AG08395 (cell line): ENCODE measurements at places on chromosomes 5 and 9.

DNA sequence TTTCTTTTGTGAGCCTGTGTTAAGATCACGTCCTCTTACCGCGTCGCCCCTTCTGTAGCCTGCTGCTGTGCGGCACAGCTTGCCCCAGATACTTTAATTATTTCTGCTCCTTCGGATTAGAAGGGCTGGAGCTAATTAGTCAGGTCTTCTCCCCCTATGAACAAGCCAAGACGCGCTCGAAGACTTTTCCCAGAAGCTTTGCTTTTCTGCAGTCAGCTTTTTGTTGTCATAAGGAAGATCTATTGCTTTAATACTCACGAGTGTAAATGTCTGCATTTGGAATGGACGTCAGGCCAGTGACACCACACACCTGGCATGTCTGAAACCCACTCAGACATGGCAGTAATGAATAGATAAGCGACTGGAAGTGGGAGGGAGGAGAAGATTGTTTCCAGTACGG is 37.0 kb downstream of the PRUNE2 start:
- DNase-seq, result no peak

DNA sequence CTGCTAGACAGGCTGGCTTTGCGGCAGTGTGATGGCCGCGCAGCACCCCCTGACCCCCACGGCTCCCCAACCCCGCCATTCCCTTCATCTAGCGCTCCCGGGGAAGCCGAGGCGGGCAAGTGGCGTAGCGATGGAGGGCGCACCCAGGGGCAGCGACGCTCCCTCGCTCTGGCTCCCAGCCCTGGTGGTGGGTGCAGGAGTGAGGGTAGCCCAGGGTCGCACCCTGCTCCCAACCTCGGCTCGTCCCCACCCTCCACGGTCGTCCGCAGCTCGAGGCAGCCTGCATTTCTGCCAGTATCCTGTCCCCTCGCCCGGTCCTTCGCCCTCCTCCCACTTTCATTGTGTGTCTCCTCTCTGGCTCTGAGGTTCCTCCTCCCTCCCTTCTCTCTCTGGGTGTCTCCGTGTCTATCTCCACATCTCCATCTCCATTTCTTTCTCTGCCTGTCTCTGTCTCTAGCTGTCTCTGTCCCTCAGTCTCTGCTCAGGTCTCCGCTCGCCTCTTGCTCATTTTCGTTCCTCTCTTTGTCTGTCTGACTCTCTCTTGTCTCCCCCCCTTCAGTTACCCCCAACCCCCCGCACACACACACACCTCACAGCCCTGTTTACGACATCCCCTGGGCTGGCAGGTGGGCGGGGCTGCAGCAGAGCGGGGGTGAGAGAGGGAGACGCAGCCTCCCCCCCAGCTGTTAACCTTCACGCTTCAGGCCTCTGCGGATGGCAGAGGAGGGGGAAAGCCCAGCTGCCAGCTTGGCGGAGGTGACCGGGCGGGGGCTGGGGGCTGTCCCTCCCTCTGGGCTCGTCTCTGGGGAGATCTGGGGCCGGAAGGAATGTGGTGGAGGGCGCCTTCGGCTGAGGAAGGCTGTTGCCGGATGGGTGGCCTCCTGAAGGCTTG is 48.7 kb upstream of the PSD2 start:
- no peak for DNase-seq

GRCh38 chr9:97753364-97753763 is 56.2 kb upstream of the XPA start:
- DNase-seq, result no peak

GRCh38 chr9:120183615-120184014 is 396.4 kb downstream of the CDK5RAP2 start:
- no peak for DNase-seq

DNA sequence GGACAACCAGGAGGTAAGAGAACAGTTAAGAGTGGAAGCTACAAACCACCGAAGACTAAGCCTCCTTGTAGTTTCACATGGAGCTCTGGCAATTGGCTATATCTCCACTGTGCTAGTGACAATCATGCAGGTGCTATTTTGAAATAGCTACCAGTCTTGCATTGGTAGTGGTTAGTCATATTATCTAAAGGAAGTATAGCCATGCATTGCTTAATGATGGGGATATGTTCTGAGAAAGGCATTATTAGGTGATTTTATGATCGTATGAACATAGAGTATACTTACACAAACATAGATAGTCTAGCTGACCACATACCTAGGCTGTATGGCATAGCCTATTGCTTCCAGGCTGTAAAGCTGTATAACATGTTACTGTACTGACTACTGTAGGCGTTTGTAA is 28.4 kb downstream of the HSDL2 start:
- DNase-seq, result no peak

DNA sequence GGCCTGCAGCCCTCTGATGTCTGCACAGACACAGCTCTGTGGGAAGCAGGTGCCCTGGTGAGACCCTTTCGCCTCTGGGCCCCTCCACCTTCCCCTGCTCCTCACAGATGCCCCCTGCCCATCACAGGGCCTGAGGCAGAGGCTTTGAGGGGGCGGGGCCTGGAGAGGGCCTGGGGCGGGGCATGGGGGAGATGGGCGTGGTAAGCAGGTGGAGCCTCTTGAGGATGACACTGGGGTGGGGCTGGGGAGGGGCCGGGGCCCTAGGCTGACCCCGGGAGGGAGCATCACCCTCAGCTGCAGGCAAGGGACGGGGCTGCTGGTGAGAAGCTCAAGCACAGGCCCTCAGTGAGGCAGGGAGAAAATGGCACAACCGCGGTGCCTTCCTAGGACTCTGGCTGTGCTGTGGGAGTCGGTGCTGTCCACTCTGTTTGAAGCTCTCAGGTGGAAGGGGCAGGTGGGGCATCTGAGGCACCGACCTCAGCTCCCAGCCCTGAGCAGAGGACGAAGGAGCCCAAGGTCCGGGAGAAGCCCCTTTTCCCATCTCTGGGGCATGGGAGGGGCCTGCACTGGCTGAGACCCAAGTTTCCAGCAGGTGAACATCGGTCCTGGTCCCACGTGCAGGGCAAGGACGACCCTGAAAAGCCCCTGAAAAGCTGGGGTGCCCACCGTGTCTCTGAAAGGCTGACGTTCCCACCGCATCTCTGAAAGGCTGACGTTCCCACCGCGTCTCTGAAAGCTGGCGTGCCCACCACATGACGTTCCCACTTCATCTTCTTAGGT is 17.5 kb upstream of the SLC9A3 start:
- DNase-seq, result no peak

- DNase-seq, result no peak
Observed at GRCh38 chr5:6543346-6543730, 89.5 kb downstream of the NSUN2 start.

GRCh38 chr9:378263-378662 is 163.6 kb downstream of the DOCK8 start:
- no peak for DNase-seq

GRCh38 chr9:134551644-134552348 is 89.8 kb upstream of the COL5A1 start:
- peak; percentile 89 for DNase-seq

DNA sequence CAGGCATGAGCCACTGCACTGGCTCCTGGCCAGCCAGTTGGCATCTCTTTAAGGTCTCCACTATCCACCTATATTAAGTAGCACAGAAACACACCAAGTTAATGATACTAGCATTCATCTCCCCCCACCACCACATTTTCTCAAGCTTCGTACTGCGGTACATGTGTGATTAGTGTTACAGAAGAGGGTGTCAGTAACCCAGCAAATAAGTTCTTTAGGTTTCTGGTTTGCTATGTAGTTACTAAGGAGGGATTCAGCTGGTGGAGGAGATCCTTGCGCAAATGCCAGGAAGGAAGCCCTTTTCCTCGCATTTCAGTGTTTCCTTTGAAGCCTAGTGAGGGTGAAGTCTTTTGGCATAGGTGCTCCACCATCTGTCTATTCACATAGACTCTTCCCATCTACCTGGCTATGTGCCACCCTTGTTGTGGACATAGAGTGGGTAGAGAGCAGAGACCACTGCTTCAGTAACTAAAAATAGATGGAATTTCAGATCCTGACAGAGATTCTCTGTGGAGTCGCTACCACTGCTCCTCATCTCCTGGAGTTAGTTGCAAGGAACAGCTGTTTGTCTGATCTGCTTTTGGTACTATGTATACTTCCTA is 16.7 kb downstream of the UBE2D2 start:
- DNase-seq, result no peak

DNA sequence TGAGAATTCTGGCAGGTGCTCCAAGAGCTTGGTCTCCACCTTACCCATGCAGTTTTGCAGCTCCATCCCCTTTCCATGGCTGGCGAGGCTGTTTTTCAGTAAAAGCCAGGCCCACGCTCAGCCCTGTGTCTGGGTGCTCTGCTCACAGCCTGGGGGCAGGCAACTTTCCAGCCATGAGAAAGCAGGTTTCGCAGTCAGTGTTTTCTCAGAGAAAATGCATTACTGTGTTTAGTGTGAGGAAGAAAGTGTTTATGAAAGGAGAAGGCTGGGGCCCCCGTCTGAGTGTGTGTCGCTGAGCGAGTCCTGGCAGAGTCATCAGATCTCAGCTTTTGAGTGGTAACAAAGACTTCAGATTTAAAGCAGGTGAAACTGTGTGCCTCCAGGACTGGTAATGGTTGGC is 248.1 kb downstream of the IRX1 start:
- no peak for DNase-seq

DNA sequence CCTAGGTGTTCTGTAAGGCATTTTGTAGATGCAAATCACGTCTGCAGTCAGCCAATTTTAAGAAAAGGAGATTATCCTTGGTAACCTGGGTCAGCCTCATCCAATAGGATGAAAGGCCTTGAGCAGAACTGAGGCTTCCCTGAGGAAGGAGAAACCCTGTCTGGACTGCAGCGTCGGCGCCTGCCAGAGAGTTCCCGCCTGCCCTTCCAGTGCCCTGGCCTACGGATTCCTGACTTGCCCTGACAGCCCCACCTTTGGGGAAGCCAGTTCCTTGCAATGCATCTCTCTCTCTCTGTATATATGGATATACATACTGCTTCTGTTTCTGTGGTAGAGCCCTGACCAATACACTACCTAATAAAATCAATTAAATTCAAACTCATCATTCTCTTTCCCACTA is 66.2 kb upstream of the RUFY1 start:
- no peak for DNase-seq

GRCh38 chr5:88695931-88696330 is 187.1 kb downstream of the MEF2C start:
- DNase-seq, result no peak

DNA sequence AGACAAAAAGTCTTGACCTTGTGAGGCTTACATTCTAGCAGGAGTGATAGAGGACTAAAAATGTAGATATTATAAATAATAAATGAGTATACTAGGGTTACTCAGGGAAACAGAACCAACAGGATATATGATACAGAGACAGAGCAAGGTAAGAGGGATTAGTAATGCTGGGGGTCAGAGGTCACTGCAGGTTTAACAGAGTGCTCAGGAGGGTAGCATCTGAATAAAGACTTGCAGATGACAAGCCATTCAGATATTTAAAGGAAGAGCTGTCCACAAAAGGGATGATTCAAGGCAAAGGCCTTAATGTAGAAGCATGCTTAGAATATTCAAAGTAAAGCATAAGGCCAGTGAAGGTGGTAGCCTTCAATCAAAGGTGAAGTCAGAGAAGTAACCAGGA is 65.6 kb upstream of the SEMA6A start:
- DNase-seq, result no peak
